ENCODE measurements at places on chromosomes 1 and 21.

GRCh38 chr1:223214261-223214807 is 71.3 kb upstream of the TLR5 start:
- no peak for DNase-seq

GRCh38 chr1:246678816-246679793 is 45.1 kb upstream of the SCCPDH start:
- no peak for DNase-seq

- no peak for DNase-seq
Measured at GRCh38 chr1:9119745-9120144, 9.2 kb downstream of the GPR157 start.

DNA sequence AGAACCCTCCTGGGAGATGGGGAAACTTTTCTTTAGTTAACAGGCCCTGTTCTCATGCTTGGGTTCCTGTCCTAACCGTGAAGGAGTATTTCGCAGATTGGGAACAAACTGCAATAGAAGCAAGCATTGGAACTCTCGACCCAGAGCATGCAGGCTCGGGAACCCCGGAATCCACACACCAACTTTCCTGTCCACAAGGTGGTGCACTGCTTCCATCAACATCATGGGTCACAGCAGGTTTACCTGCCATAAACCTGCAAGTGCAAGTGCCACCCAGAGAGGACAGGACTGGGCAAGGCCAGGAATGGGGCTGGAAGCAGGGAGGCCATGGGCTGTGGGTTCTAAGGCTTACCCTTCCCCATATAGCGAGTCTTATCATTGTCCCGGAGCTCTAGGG is 6.9 kb downstream of the ENO1 start:
- no peak for DNase-seq

GRCh38 chr1:205920159-205920558 is 23.1 kb downstream of the SLC26A9 start:
- no peak for DNase-seq

DNA sequence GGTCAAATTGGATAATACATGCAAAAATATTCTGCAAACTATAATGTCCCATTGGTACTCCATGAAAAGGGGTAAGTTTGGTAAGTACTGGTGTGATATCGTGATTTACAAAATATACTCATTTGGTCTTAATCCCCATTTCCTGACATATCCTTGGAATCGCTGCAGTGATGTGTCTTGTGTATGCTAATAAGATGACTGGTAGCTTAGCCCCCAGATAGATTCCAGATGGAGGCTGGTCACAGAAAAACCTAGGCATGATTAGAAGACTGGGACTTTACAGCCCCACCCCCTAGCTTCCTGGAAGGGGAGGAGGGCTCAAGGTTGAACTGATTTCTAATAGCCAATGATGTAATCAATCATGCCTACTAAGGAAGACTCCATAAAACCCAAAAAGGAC is 3.0 kb downstream of the VAMP4 start:
- DNase-seq: no peak

GRCh38 chr1:190000365-190000872 is 477.2 kb downstream of the BRINP3 start:
- no peak for DNase-seq

- no peak for DNase-seq
Measured at GRCh38 chr21:29697555-29698193, 242.1 kb downstream of the GRIK1 start.

- DNase-seq: no peak
Measured at GRCh38 chr1:30868833-30869435, 39.6 kb downstream of the SDC3 start.

- no peak for DNase-seq
Measured at GRCh38 chr1:30407865-30408580, 315.4 kb downstream of the MATN1 start.

GRCh38 chr1:21633992-21634805 is 35.0 kb downstream of the RAP1GAP start:
- DNase-seq: no peak

DNA sequence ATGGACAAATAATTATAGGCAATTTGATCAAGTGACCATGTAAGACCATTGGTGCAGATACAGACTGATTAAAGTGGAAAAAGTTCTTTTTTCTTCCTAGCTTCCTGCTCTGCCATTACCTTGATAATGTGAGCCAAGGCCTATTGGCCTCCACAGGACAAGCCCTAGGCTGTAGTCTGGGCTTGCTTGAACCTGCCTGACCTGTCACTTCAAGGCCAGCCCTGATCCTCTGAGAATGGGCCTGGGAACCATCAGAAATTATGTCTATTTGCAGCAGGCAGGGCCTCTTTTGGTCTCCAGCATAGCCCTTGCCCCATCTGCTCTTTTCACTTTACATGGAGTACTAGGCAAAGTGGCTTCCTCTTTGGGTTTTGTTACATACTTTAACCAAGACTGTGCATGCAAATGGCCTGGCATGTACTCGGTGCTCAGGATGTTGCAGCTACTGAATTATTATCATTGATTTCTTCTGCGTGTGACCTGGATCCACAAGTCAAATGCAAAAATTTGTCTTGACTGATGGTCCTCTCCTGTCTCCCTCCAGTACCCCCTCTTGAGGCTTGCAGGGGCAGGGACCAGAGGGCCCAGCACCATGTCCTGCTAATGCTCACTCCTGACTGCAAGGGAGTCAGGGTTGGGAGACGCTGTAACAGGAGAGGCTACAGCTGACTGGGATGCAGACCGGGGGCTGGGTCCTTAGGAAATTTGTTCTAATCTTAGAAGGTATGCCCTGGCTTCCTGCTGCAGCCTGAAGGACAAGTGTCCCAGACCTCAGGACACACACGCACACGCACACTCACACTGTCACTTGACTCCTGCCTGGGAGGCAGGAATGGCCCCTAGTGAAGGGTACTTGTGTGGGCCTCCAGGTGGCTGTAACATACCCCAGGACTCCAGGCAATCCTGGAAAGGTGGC is 39.4 kb downstream of the RCSD1 start:
- no peak for DNase-seq

DNA sequence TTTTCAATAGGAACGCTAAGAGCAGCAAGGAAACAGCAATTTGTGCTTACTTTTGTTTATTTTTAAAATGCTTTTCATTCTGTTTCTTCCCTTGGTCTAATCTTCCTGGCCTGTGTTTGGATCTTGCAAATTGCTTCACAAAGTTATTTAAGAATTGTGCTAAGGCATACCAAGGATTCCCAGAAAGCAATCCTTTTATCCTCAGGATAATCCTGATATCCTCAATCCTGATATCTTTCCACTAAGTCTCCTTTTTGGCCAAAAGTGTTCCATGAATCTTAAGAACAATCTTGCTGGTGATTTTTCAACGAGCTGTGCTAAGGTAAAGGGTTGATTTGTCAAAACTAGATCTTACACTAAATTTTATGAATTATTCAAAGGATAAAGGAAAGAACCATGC is 1577.9 kb downstream of the PLA2G4A start:
- no peak for DNase-seq

DNA sequence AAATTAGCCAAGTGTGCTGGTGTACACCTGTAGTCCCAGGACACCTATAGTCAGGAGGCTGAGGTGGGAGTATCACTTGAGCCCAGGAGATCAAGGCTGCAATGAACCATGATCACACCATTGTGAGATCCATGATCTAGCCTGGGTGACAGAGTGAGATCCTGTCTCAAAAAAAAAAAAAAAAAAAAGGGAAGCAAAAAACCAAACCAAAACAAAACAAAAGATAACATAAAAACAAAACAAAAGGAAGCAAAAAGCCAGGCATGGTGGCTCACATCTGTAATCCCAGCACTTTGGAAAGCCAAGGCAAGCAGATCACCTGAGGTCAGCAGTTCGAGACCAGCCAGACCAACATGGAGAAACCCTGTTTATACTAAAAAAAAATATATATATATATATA is 9.4 kb upstream of the AKR1A1 start:
- DNase-seq: no peak
